ENCODE measurements at places on chromosomes 6 and 20.

- no peak for DNase-seq
Observed at GRCh38 chr6:35635601-35636597, 52.8 kb downstream of the FKBP5 start.

GRCh38 chr20:41650231-41650948, 32.2 kb upstream of the CHD6 start:
- no peak for DNase-seq

DNA sequence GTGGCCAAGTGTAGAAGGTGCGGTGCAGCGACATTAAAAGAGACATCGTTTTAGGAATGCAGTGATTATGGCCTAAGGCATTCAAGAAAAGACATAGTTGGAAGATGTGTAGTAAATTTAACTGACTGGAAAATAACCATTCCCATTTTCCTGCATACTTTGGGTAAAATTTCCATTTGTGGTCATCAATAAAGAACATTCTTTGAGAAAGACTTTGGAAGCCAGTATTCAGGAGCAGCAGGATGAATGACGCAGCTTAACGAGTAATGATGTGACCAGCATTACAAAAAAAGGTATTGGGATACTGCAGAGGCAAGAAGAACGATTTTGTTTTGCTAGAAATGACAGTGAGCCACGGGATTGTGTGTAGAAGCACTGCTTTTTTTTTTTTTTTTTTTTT, 7.0 kb upstream of the RWDD1 start:
- DNase-seq = no peak

DNA sequence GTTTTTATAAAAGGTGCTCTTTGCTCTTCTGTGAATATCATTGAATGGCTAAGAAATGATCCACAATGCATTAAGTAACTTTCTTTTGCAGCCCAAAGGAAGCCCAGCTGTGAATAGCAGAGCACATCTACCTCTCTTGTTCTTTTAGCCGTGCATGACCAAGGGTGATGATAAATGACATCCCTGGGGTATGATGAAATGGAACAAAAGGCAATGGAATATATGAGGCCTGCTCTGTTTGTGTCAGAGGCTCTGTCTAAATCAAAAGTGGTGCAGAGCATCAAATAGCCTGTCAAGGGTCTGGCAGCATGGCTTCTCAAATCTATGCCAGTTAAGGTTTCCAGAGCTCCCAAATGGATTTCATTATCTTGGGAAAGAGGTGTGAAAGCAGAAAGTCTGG, 362.6 kb upstream of the RNF217 start:
- DNase-seq = no peak

DNA sequence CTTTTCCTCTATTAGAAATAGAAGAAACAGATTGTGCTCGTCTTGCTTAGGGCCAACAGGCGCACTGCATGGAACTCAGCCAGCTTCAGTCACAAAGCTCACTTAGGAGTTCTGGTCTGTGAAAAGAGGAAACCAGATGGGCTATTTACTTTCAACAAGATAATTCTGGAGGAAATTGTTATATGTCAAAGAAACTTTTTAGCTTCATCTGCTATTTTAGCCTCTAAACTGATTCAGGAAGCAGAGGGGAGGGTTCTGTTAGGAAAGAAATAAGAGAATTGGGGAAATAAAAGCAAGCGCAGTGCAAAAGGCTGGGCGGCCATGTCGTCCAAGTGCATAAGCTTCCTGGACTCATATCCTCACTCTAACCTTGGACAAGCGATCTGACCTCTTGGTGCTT, 21.3 kb downstream of the PRKN start:
- DNase-seq = no peak

GRCh38 chr6:135833771-135834170, 17.7 kb upstream of the PDE7B start:
- no peak for DNase-seq

- no peak for DNase-seq
Observed at GRCh38 chr6:41943456-41943855, 1.8 kb upstream of the CCND3 start.

- DNase-seq = no peak
Observed at GRCh38 chr20:58691773-58692578, 624 bp upstream of the NPEPL1 start.

- DNase-seq = no peak
Observed at GRCh38 chr6:151141685-151142084, 98.1 kb upstream of the AKAP12 start.

DNA sequence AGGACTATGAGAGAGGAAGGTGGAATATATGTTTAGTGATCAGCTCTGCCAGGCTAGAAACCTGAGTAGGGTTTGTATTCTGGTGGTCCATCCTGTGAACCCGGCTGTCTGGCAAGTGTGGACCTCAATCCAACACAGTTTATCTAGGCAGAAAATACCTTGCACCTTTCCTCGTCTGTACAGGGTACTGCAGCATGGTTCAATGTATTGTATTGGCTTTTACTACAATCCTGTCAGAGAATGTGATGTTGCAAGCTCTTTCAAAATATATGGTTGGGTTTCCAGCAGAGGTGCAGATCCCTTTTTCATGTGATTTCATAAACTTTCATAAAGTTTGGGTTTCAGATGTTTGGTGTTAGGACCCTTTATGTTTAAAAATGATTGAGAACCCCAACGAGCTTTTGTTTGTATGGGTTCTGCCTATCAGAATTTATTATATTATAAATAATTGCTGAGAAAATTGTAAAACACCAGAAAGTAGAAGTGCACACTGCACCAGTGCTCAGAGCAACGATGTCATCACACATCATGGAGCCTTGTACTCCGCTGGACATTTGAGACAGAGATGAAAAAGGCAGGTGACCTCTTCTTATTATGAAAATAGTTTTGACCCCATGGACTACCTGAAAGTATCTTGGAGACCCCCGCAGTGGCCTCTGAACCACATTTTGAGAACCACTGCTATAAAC, 106.6 kb downstream of the RTN4IP1 start:
- no peak for DNase-seq

GRCh38 chr6:33077908-33078307, 2.1 kb downstream of the HLA-DPB1 start:
- no peak for DNase-seq

DNA sequence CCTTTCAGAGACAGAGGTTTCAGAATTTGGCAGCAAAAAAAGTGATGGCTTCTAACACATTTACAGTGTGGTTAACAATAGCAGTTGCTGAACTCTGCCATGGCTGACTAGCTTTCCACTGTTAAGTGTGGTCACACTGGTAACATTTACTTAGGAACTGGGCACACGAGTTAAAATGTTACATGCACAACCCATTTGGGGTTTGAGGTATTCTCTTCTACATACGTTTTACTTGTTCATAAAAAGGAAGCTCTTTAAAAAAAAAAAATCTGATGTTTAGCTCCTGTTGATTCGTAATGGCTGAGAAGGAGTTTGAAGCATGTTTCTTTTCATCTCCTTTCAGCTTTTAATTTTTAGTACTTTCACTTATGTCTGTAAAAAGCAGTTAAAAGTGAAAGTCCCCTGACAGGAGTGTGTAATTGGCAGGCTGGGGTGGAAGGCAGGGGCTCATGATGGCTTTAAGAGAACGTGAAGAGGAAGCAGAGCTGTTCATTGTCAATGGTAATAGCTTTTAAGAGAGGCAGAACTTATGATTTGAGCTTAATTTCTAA, 245.9 kb downstream of the FARS2 start:
- no peak for DNase-seq

- no peak for DNase-seq
Observed at GRCh38 chr6:47773005-47773404, 8.8 kb upstream of the OPN5 start.

GRCh38 chr6:4041480-4041879, 37.5 kb downstream of the FAM217A start:
- no peak for DNase-seq

GRCh38 chr6:72410769-72411168, 211.1 kb upstream of the KCNQ5 start:
- no peak for DNase-seq

DNA sequence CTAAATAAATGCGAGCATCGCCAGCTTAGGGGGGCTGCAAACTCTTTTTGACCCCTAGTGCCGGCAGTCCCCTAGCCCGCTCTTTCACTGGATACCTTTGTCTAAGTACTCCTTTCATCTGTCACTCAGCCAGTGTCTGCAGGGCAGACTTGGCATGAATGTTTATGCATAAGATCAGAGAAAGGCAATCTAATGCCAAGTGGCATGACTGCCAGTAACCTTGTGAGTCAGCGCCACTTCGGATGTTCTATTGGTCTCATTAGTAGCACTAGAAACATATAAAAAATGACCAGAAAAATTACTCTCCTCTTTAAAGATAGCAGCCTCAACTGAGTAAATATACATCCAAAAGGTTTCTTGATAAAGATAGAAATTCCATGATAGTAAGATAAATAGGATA, 192.2 kb downstream of the TBC1D32 start:
- DNase-seq = no peak

DNA sequence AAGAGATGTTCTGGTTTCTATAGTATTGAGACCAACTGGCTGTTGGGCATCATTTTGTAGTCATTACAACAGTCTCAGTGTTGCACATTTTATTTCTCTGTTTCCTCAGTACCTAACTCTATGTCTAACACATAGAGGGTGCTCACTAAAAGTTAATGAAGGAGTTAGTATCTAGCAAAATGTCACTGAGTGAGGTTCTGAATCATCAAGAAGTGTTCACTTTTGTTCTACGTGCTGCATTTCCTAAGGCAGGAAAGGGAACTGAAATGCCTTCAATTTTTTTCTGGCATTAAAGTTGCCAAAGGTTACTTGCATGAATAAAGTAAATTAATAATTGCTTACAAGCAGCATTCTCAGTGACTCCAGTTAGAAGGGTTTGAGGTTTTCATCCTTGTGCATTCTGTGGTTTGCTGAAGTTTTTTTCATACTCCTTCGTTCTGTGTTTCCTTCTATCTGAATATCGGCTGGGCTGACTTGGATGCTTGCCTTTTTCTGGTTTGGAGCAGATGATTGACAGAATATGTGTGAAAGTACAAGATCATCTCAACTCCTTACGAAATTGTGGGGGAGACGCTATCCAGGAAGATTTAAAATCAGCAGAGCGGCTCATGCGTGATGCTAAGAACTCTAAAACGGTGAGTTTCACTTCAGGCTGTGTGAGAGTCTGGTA, 114.5 kb upstream of the SCGN start:
- no peak for DNase-seq

DNA sequence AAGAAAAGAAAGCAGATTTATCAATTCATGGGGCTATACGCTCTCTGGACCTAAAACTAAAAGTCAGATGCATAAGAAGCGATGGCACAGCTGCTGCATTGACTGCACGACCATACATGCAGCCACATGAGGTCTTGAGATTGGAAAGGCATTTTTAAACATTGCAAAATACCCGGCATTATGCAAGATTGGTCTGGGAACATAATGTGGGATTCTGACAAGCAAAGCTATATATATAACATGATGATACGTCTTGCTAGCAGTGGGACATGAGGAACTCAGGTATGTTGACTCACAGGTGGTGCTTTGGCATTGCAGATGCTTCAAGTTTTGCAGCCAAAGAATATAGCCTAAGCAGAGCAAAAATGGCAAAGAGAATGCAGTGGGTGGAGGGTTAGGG, 55.1 kb downstream of the SAMD3 start:
- DNase-seq = no peak

DNA sequence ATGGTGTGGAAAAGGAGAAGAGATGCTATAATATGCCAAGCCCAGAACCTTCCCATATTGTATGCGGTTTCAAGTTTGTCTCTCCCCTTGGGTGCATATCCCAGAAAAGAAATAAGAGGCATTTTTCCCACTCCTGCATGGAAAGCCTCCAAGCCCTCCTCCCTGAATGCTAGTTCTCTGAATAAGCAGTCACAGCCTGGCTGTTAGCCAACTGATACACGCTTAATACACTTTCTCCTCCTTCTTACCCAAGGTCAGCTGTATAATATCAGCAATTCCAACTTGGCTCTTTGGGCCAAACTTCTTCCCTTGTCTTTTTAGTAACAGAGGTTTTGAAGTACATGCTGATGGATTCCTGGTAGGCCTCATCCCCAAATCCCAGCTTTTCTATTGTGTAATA, 440.1 kb downstream of the EPHA7 start:
- DNase-seq = no peak

DNA sequence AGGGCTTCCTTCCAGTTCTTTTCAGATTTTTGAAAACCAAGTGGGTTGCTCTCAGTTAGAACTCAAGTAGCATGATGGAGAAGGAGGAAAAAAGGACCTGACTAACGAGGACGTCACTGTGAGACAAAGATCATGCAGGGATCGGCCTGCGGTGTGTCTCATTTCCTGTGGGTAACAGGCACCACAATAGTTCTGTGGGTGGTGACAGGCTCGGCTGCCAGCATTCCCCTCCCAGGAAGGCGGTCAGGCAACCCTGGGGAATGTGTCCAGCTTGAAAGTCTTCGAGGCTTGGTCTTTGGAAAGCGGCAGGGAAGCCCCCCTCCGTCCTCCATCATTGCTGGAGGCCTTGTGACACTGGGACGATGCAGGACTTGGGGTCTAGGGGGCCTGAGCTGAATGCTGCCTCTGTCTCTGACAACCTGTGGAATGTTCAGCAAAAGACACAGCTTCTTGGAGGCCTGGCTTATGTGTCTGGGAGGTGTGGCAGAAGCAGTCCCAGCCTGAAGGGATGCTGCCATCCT, 121.0 kb downstream of the BCAS1 start:
- peak; percentile 78 for DNase-seq

- no peak for DNase-seq
Observed at GRCh38 chr6:74510878-74511277, 695.0 kb downstream of the COL12A1 start.

DNA sequence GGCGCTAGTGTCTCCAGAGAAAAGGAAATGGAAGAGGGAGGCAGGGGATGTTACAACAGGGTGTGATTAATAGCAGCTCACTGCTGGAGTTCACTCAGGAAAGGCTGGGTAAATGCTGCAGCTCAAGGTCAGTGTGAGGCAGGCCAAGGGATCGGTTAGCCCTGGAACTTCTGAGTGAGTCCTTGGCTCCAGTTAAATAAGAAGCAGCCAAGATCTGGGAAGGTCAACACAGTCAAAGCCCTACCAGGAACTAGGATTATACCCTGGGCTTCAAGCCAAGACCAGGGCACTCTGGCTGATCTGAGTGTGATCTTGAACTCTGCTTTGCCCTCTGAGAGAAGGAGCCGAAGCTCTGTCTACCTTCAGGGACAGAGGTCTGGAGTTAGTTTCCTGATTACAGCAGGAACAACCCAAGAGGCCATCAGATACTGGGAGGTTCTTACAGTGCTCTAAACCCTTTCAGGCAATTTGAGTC, 44.3 kb downstream of the TPD52L1 start:
- no peak for DNase-seq

GRCh38 chr6:151649835-151650234, 156.0 kb downstream of the CCDC170 start:
- no peak for DNase-seq

DNA sequence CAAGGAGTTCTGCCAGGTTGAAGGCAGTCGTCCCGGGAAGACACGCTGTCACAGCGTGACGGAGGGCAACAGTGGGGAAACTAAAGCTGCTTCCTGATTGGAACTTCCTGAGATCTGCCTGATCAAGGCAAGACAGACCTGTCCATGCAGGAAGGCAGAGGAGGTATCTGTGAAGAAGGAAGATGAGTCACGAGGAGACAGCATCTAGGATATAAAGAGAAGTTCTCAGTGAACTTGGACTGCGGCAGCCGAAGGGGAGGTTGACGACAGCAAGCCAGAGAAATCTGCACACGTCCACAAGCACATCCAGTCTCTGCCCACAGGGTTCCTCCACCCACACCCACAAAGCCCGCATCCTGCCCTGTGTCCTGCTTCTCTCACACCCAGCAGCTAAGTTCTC, 38.6 kb downstream of the PREP start:
- DNase-seq = no peak
